ENCODE measurements at places on chromosomes 2 and 18.

DNA sequence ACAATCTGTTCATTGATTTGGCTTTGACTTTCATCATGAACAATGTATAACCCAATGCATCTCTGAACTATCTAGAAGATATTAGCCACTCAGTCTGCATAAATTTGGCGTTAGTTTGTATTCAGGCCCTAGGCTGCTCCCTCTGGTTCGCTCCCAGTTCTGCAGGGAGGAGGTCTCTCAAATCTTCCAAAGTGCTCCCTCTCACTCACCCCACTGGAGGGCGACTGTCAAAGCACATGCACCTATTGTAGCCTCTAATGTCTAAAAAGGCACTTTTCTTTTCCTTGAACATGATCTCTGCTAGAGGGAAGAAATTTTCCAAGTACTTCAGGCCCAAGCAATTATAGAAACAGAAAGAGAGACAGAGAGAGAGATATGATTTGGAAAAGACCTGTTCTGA lies 291.5 kb downstream of the TDRD15 start:
- DNase-seq: no peak

DNA sequence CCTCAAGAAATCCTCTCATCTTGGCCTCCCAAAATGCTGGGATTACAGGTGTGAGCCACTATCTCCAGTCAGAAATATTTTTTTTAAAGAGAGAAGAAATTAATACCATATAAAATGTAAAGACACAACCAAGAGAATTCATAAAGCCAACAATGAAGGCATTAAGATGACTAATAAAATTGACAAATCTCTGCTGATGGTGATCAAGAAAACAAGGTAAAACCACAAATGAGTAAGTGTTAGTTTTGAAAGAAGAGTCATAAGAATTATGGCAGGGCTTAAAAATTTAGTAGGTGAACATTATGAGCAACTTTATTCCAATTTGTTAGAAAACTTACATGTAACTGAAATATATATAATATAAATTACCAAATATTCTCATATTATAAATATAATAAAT lies 752.8 kb upstream of the CELF4 start:
- DNase-seq: no peak

DNA sequence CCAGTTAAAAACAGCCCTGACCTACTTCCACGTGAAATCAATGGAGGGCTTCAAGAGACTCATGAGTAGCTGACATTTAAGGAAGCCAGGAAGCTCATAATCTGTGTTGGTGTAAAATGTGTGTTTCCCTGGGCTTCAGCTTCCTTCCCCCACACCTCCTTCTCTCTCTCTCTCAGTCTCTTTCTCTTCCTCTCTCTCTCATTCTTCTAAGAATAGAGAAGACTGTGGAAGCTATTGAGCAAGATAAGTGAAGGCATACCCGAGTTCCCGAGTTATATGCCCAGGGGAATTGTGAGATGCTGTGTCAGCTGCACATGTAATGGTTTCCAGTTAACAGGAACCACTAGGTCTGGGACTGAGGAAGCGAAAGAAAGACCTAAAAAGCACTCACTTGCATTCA lies 199.4 kb downstream of the NYAP2 start:
- no peak for DNase-seq

DNA sequence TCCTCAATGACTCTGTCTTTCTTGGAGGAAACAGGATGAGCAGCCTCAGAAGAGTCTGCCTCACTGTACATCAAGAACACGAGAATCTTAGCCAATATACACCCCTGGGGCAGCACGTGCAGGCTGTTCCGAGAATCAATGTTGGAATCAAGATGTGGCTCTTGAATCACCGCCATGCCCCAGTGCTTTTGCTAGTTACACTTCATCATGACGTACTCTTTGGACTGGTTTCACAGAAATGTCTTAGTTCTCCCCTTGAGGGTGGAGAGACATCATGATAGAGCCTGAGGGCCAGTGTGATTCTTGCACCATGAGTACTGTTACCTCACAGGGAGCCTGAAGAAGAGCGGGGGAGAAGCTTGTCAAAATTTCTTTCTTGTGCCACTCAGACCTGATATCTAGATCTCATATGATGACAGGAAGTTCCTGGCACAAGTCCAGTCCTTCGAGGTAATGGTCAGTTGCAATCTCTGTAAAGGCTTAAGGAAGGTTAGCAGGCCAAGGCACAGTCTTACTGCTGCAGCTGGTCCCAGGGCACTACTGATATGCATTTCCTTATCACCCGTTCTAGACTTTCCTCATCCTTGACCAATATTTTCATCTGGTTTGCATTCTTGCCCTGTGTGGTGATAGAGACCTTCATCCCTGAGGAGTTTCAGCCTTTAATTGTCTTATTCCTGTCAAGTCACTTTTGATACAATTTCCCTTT lies 28.2 kb upstream of the STAT4 start:
- DNase-seq: peak; percentile 82

DNA sequence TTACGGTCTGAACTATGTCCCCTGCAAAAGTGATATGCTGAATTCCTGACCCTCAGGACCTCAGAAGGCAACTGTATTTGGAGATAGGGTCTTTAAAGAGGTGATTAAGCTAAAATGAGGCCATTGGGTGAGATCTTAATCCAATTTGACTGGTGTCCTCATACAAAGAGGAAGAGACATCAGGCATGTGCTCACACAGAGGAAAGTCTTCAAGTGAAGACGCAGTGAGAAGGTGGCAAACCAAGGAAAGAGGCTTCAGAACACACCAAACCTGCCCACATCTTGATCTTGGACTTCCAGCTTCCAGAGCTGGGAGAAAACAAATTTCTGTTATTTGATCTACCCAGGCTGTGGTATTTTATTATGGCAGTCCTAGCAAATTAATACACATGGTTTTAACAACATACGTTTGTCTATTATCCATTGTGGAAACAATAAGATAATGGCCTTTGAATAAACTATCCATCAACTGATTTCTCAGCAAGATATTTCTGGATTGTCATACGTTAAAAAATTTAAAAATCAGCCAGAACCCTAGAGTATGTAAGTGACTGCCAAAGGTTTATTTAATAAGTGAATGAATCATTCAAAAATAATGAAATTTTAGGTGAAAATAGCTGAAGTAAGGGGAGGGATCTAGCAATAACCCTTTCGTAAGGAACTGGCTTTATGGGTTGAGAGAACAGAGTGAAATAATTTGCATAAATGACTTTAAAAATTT lies 6.5 kb downstream of the WIPF1 start:
- no peak for DNase-seq

- DNase-seq: no peak
Measured at GRCh38 chr18:51442012-51442411, 244.5 kb upstream of the MEX3C start.

DNA sequence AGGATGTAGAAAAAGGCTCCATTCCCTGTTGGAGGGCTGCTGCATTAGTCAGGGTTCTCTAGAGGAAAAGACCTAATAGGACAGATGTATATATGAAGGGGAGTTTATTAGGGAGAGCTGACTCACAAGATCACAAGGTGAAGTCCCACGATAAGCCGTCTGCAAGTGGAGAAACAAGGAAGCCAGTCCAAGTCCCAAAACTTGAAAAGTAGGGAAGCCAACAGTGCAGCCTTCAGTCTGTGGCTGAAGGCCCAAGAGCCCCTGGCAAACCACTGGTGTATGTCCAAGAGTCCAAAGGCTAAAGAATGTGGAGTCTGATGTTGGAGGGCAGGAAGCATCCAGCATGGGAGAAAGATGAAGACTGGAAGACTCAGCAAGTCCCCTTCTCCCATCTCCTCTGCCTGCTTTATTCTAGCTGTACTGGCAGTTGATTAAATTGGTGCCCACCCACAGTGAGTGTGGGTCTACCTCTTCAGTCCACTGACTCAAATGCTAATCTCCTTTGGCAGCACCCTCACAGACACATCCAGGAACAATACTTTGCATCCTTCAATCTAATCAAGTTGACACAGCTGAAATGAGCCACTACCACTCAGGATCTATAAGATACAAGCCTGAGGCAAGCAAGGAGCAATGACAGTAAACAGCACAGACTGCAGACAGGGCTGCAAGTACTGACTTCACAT lies 30.0 kb upstream of the ATG16L1 start:
- no peak for DNase-seq

- DNase-seq: no peak
Measured at GRCh38 chr18:59063912-59064311, 75.8 kb upstream of the SEC11C start.

- DNase-seq: no peak
Measured at GRCh38 chr2:43184339-43184895, 42.0 kb downstream of the ZFP36L2 start.

GRCh38 chr2:240519396-240520129 lies 38.2 kb downstream of the ANKMY1 start:
- no peak for DNase-seq

- DNase-seq: peak; percentile 92
Measured at GRCh38 chr2:226800941-226801784, 1.5 kb upstream of the IRS1 start.

GRCh38 chr2:73217826-73218225 lies 3.8 kb downstream of the SMYD5 start:
- DNase-seq: no peak

DNA sequence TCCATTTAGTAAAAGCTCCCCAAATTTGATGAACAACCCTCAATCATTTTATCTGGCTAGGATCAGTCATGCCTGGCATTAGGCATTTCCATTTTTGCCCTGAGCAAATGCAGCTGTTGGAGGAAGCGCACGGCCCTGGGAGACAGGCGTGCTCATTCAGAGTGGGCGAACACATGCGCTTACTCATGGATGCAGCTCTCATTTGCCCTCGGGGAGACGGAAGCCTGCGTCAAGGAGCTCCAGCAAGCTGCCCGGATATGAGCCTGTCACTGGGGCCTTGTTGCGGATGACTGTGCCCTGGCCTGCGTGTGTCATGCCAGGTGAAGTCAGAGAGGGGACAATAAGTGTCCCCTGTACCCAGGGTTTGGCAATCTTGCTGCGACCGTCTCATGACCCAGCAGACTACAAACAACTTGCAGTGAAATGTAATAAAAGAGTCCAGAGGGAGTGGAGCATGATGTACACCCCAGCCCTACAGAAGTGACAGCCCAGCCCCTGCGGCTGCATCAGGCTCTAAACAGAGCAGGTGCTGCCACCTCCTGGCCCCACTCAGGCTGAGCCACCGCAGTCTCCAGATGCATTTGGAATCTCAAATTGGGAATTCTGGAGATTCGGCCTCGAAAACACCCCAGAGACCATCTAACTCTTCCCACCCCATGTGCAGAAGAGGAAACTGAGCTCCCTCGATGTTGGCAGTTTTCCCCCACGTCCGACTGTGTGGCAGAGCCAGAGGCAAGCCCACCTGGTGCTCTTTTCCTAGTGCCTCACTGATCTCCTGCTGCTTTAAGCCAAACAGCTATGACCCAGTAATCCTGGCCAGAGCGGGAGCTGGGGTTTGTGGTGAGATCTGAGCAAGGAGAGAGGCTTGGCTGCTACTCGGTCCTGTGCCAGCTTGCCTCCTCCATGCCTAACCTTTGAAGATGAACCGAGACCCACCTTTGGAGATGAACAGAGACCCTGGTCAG lies 105.0 kb upstream of the ALK start:
- no peak for DNase-seq

DNA sequence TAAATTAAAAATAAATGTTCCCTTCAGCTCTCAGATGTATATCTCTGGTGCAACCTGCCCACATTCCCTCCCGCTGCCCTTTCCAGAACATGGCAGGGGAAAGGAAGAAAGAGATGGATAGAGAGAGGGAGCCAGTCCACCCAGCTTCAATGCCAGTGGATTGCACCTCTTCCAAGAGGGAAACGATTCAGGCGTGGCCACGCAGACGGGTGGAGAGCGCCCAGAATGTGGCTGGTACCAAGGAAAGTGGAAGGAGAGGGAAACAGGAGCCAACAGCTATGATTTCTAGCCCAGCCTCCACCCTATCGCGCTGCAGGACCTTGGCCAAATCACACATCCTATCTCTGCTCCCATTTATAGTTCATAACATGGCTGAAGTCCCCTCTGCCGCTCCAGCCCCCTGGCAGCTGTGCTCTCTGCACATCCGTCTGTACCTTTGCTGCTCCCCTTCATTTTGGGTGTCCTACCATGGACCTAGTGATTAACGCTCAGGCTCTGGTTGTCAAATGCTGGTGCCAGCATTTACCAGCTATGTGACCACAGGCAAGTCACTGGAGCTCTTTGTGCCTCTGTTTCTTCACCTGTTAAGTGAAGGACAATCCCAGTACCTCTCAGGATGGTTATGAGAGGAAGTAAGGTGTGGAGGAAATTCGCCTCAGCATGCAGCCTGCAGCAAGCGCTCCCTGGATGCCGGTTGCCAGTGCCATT lies 66.5 kb downstream of the SFXN5 start:
- DNase-seq: no peak

GRCh38 chr18:47881042-47881441 lies 49.4 kb downstream of the SMAD2 start:
- no peak for DNase-seq

- peak; percentile 91 for DNase-seq
Measured at GRCh38 chr2:230793572-230794359, 71.0 kb upstream of the ITM2C start.

DNA sequence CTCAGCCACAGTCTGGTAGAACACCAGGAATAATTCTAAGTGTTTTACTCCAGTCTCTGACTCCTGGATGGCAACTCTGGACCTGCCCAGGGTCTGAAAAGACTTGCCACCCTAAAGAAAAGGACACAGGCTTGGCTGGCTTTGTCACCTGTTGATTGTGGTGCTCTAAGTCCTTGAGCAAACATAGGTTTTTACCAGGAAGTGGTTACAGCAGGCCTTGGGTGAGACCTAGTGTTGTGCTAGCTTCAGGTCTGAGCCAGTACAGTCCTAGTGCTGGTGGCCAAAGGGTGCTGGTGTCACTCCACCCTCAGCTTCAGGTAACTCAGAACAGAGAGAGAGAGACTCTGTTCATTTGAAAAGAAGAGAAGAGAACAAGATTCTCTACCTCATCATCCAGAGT lies 1239.4 kb upstream of the CRIM1 start:
- no peak for DNase-seq

GRCh38 chr2:105538840-105539239 lies 140.0 kb upstream of the FHL2 start:
- DNase-seq: no peak

GRCh38 chr2:19577723-19578122 lies 219.3 kb upstream of the OSR1 start:
- DNase-seq: no peak

- DNase-seq: no peak
Measured at GRCh38 chr2:159561786-159562185, 54.6 kb downstream of the BAZ2B start.

- no peak for DNase-seq
Measured at GRCh38 chr18:55550471-55550870, 37.5 kb downstream of the TCF4 start.

GRCh38 chr2:14930441-14930840 lies 297.9 kb downstream of the LRATD1 start:
- DNase-seq: no peak

DNA sequence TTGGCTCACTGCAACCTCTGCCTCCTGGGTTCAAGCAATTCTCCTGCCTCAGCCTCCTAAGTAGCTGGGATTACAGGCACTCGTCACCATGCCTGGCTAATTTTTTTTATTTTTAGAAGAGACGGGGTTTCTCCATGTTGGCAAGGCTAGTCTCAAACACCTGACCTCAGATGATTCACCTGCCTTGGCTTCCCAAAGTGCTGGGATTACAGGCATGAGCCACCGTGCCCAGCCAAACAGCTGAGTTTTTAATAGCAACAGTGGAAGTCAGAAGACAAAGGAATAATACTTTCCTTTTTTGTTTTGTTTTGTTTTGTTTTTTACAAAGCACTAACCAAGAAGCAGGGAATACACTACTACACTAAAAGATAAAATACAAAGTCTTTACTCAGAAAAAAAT lies 16.9 kb downstream of the GPR75 start:
- DNase-seq: no peak

- no peak for DNase-seq
Measured at GRCh38 chr2:224004105-224004695, 34.9 kb downstream of the SERPINE2 start.

GRCh38 chr2:53170466-53170865 lies 597.1 kb upstream of the CHAC2 start:
- no peak for DNase-seq

All from tibial artery (tissue), 4 donors.